HFFc6 (cell line): ENCODE measurements at places on chromosomes 4 and X. TPM values are rescaled to one million over a fixed set of nuclear protein-coding genes. Genes with fewer than 3 reads are reported as not detected.

RRH gene
- not detected in 3 replicates for total RNA-seq

FOXP3 gene
- 0.09 TPM in 1 of 3 replicates, not detected in the others for total RNA-seq

ASB5 gene
- 0.08 TPM in 1 of 2 replicates, not detected in the other for total RNA-seq

PLAC1 gene
- not detected in 3 replicates for total RNA-seq

MAGEB1 gene
- total RNA-seq = not detected in 2 replicates

CENPE gene
- 11.5 to 33.0 TPM (median 25.1 TPM) in 3 replicates for total RNA-seq

POU4F2 gene
- not detected in 3 replicates for total RNA-seq

NSG1 gene
- total RNA-seq = 0.37 TPM in 1 of 3 replicates, not detected in the others

GRCh38 chr4:15809058-15809457 lies 30.9 kb downstream of the CD38 start:
- no peak for DNase-seq

GRCh38 chr4:89835413-89835812 lies 1.5 kb downstream of the SNCA start:
- no peak for DNase-seq

DNA sequence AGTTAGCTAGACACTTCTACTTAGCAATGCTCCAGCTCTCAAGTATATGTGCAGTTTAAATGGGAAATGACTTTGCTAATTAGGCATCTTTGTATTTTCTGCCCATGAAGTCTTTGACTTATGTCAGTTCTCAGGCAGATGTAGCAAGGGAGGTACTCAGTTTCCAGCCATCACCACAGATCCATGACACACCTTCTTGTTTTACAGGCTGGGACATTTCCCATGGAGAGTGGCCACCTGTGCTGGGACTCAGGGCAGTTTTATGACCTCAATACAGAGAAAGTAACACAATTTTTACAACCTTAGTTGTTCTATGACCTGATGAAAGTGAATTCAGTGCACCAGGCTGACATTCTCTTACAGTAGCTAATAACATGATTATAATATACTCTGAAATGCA lies 280.7 kb upstream of the GK2 start:
- DNase-seq = no peak

GRCh38 chr4:185238215-185238681 lies 28.9 kb downstream of the SNX25 start:
- peak; percentile 79 for DNase-seq

DNA sequence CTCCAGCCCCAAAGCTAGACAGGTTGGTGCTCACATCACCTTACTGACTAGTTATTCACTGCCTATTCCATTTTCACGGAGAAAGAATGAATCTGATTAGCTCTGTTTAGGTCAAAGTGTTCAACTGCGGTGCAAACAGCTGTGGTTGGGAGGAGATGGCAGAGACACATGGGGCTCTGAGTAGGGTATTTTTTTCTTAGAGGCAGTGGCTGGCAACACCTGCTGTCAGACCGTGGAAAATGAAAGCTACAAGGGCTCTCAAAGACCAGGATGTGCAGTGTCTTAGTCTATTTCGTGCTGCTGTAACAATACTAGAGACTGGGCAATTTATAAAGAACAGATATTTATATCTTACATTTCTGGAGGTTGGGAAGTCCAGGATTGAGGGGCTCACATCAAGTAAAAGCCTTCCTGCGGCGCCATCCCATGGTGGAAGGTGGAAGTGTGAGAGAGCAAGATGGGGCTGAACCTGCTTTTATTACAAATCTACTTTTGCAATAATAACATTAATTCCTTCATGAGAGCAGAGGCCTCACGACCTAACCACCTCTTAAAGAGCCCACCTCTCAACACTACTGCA lies 10.6 kb downstream of the NYX start:
- no peak for DNase-seq

- no peak for DNase-seq
Measured at GRCh38 chr4:186069729-186070128, 773 bp downstream of the TLR3 start.

DNA sequence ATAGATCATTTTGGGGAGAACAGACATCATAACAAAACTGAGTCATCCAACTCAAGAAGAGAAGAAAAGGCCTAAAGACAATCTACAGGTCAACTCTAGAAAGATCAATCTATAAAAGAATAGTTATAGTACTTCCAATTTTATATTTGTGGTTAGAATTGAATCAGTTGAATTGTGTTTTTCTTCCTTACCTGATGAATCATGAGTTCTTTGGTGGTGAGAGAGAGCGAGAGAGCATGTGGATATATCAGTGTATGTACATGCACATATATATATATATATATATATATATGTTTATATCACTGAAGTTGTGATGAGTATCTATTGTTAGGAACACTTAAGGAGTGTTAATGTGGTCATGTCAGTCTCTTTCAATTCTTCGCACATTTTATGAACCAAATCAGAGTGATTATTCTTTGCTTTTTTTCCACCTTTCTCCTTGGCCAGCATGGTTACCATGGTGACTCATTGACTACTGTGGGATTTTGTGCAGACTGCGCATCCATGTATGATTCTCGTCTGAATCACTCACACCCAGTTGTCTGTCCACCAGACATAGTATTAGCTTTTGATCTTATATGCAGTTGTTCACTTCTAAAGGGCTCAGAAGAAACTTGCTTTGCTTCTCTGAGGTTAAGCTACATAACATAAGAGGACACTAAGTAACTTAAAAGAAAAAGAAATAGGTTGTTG lies 90.4 kb upstream of the RAB40AL start:
- peak; percentile 71 for DNase-seq

DNA sequence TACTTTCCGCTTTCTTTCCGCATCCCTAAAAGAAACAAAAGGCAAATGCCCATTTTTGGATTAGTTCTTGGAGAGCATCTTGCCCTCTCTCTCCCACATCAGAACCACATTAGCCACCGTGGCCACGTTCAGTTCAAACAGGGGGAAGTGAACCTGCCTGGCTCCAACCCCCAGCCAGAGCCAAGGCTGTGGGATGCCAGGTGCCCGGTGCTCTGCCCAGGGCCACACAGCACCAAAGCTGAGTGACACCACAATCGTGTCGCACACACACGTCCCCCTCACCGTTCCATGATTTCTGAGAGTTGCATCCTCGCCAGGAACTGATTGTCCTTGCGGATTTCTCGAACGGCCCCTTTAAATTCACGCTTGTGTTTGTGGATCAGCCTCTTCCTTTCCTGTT lies 24.3 kb downstream of the NOP14 start:
- no peak for DNase-seq

DNA sequence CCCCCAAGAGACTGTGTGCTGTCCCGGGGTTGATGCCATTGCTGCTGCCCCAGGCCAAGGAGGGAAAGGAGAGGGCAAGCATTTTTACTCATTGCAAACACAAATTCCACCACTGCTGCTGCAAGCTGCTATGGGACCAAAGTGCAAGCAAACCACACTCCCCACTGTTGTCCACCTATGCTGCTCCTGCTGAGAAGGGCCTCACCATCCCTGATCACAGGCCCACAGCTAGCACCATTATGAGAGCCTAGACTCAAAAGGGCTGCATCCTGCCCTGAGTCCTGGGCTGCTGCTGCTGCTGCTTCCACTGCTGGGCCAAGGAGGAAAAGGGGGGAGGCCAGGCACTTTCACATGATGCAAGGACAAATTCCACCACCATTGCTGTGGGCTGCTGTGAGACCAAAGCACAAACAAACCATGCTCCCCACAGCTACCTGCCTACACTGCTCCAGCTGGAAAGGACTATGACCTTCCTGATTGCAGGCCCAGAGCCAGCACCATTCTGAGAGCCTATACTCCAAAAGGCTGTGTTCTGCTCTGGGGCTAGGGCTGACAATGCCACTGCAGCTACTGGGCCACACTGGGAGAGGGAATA lies 218.2 kb upstream of the ZCCHC13 start:
- DNase-seq = no peak

DNA sequence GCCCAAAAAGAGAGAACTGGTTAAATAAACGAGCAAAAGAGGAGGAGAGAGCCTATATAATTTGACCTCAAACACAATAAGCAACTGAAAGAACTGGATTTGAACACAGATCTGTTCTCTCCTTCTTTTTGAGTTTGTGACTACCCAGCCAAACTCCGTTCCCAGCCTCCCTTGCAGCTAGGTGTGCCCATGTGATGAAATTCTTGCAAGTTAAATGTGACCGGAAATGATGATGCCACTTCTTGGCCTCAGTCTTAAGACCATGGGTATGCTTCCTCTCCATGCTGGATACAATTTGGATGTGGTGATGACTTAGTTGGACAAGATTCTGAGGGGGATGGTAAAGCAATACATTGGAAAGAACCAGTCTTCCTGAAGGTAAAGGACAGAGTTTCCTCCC lies 204.1 kb downstream of the PTTG2 start:
- DNase-seq = no peak

DNA sequence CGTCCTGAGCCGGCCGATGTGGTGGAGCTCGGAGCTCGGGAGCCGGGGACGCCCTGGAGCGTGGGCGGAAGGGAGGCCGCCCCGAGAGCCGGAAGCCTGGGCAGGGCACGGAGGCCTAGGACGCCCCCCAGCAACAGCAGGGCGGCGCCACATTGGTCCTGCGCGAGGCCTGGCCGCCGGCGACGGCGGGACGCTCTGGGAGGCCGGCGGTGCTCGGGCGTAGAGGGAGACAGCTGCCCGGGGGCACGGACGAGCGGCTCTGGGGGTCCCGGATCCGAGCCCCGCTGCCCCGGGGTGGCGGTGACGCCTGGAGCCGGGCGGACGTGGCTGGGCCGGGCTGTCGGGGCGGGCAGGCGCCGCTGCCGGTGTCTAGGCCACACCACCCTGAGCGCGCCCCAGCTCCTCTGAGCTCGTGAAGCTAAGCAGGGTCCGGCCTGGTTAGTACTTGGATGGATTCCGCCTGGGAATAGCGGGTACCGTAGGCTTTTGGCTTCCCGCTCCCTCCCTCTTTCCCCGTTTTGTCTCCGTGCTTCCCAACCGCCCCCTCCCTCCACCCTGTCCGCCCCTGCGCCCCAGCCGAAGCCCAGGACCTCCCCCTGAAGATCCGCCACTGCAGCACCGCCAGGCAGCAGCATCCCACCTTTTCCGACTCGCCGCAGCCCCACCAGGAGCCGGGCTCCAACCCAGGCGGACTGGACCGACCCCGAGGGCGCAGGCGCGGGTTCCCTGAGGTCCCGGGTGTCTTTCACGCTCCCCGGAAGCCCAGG lies 12.1 kb downstream of the FRG2 start:
- DNase-seq = no peak

- peak; percentile 79 for DNase-seq
Measured at GRCh38 chr4:138090150-138090917, 151.8 kb downstream of the SLC7A11 start.

DNA sequence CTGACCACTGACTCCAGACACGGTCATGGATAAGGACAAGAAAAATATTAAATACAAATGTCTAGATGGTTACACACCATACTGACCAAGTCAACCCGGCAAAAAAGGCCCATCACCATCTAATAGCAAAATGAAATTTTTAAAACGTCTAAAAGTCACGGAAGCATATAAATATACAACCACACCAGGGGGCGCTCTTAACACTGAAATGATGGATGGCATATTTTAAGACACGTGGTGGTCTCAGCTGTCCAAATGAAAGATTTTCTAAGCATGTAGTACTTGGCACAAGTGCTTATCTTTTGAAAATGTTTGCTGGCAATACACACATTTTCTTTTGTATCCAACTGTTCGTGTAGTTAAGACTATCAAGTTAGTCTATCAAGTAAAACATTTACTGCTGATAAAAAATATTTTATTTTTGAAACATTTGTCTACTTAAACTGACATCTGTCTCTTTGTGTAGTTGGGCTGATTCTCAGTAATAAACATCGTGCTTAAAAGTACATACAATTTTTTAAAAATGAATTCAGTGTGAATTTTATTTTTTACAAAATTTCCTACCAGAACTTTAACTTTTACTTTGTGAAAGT lies 64.6 kb downstream of the COX7B2 start:
- peak; percentile 17 for DNase-seq

DNA sequence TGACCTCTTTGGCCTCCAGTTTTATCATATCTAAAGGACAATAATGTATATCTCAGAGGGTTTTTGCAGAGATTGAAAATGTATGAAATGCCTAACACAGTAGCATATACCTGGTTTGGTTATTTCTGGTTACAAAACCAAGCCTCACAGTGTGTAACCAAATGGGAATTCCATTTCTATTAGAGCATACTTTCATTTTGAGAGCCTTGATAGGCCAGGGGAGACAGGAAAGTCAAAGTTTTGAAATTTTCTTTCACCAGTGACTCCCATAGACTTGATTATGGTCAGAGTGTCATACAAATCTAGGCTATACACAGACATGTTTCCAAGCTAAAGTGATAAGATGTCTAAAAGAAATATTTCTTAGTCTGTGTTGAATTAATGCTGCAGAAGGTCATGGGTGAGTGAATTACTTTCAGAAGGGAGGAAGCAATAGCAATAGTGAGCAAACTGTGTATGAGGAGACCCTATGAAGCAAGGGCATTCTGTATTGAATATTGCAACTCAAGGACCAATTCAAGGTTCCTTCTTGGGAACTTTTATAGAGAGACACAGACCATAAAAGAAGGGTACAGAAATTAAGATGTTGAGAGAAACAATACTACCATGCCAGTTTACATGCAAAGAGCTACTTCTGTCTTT lies 151.1 kb downstream of the PDE5A start:
- no peak for DNase-seq

DNA sequence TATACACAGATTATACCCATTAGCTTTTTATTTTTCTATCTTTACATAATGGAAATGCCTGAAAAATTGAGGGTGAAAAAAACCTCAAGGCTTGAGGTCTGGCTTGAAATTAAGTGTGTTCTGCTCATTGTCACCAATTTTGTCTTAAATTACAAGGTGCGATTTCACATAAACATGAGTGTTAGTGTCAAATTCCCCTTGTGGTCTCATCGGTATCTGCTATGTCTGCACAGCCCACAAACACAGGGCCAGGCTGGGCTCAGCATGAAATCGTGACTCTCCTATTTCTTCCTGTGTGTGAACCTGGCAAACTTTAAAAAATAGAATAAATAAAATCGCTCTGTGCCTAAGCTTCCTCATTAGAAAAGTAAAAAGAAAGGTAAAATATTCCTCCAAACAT lies 109.1 kb downstream of the CRLF2 start:
- DNase-seq = no peak

DNA sequence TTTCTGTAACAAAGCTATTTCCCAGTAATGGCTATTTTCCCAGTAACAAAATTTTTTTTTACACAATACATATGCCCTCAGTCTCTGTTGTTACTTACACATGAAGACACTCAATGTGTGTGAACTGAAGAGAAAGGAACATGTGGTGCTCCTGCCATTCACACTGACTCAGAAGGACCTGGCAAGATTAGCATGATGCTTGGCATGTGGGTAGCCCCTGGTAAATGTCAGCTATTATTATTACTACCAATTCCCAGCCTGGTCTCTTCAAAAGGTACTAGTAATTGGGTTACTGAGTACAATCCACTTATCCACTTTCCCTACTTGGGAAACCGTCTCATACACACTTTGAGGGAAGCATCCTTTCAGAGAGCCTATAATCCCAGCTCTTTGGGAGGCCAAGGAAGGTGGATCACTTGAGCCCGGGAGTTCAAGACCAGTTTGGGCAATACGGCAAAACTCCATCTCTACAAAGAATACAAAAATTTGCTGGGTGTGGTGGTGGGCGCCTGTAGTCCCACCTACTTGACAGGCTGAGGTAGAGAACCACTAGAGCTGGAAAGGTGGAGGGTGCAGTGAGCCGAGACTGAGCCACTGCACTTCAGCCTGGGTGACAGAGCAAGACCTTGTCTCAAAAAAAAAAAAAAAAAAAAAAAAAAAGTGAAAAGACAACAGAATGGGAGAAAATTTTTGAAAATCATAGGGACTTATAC lies 14.6 kb downstream of the RBBP7 start:
- no peak for DNase-seq

GRCh38 chr4:165443276-165443675 lies 64.5 kb downstream of the CPE start:
- no peak for DNase-seq

GRCh38 chr4:94551643-94552564 lies 100.2 kb downstream of the PDLIM5 start:
- DNase-seq = no peak
